NCI-H2081 treated with DMSO at 0.1 percent for 48 hours (cell line): ENCODE measurements at places on chromosomes 16 and 17.

DNA sequence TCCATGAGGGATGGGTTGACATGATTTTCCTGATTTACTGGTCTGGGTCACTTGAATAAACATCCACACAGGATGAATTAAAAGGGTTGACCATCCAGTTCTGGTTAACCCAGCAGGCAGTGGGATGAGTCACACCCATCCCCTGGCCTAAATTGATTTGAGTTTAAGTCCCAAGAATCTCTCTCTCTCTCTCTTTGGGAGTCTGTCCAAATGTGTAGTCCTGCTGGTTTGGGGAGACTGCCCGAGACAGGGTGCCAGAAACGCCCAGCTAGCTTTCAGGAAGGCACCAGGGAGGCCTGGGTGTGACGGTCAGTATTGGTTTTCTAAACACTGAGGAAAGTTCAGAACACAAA, 38.8 kb downstream of the SCPEP1 start:
- DNase-seq = no peak

GRCh38 chr17:74803388-74803930, 27.3 kb upstream of the NAT9 start:
- DNase-seq = no peak

- no peak for DNase-seq
These were observed 99.9 kb downstream of the ASIC2 start for GRCh38 chr17:33192951-33193911.

- no peak for DNase-seq
These were observed 37.9 kb upstream of the SLC38A10 start for GRCh38 chr17:81332914-81333528.

DNA sequence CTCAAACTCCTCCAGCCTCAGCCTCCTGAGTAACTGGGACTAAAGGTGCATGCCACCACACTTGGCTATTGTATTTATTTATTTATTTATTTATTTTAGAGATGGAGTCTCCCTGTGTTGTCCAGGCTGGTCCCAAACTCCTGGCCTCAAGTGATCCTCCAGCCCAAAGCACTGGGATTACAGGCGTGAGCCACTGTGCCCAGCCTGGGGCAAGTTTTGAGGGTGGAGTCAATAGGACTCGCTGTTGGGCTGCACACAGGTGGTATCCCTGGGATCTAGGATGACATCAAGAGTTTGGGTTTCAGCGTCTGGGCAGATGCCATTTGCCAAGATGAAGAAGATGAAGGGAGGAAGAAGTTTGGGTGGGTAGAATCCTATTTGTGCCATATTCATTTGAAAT, 213.9 kb downstream of the GSG1L start:
- DNase-seq = no peak

DNA sequence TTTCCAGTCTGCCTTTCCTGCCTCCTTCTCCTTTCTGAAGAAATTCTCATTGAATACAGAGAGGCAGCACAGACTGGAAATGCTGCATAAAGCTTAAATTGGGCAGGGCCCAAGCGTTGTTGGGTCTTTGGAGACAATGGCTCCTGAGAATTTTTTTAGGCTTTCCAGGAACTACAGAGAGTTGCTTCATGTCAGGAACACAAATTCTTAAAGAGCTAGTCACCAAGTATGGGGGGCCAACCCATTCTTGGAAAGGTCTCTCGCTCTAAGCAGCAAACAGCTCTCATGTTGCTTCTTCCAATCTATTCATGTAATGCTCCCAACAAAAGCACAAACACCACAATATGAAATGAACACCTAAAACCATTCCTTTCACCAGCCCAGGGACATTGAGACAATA, 6.9 kb downstream of the HNF1B start:
- no peak for DNase-seq

DNA sequence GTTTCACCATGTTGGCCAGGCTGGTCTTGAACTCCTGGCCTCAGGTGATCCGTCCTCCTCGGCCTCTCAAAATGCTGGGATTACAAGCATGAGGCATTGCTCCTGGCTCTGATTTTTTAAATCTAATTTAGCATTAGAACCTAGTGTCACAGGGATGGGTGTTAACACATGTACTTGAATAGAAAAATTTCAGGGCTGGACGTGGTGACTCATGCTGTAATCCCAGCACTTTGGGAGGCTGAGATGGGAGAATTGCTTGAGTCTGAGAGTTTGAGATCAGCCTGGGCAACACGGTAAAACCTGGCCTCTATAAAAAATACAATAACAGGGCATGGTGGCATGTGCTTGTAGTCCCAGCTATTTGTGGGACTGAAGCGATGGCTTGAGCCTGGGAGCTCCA, 6.0 kb upstream of the RNF135 start:
- DNase-seq = no peak

DNA sequence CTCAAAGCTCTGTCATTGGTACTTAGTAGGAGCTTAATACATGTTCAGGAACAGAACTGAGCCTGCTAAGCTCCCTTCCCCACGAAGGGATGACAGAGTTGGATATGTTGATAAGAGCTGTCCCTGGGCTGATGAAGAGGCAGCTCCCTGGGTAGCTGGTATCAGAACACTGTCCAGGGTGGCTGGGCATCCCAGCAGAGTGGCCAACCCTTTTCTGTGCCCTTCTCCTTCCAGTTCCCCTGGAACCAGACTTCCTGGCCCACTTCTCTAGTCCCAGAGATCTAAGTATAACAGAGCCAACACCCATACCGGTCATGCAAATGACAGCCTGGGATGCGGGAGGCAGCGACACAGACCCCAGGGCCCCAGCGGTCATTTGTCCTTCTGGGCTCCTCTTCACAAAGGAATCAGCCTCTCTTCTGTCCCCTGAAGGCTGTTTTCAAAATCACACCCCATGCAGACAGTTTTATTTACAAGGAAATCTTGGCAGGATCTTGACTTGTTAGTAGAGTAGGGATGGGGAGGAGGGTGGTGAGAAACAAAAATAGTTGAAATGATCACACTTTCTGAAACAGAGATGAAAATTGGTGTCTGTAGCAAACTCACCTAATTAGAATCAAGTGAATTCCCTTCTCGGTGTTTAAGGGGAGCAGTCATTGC, 1.4 kb upstream of the RHBDL3 start:
- DNase-seq = no peak

- no peak for DNase-seq
These were observed 11.7 kb downstream of the ATPAF2 start for GRCh38 chr17:18027280-18027679.

DNA sequence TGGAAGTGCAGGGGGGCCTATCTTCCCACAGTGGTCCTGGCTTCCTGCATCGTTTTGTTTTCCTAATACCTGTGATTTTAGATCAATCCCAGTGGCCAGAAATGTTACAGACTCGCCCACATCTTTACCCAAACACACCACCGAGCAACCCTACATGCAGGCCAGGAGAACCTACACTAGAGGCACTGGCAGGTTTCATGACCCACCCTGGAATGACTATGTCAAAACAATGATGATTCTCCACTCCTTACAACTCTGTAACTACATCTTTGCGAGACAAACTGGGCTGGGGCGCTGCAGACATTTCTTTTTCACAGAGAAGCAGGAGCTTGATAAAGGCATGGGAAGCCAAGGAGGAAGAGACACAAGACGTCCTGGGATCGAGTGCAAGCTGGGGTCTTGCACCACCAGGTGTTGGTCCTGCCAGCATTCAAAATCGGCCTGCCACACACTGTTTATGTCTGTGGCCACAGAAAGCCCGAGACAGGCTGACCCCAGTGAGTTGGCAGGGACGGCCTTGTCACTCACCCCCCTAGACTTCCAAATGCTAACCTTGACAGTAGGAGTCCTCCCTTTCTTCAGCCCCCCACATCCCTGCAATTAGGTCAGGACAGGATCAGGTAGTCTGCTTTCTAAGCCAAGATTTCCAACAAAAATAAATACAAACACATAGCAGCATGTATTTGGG, 32.5 kb downstream of the UBE2O start:
- no peak for DNase-seq

GRCh38 chr16:52953215-52953614, 99.5 kb downstream of the CHD9NB start:
- no peak for DNase-seq

GRCh38 chr17:17833658-17834357, 3.0 kb downstream of the SREBF1 start:
- no peak for DNase-seq

DNA sequence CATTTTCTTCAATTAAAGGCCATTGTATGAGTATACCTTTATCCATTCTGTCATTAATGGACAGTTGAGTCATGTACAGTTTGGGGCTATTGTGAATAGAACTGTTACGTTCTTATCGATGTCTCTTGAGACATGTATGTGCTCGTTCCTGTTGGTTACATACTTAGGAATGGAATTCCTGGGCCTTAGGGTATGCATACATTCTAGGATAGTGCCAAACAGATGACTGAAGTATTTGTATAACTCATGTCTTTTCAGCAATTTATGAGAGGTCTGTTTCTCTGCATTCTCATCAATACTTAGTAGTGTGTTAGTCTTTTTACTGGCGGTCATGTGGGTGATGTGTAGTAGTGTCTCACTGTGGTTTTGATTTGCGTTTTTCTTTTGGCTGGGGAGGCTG, 81.2 kb downstream of the USP22 start:
- no peak for DNase-seq

DNA sequence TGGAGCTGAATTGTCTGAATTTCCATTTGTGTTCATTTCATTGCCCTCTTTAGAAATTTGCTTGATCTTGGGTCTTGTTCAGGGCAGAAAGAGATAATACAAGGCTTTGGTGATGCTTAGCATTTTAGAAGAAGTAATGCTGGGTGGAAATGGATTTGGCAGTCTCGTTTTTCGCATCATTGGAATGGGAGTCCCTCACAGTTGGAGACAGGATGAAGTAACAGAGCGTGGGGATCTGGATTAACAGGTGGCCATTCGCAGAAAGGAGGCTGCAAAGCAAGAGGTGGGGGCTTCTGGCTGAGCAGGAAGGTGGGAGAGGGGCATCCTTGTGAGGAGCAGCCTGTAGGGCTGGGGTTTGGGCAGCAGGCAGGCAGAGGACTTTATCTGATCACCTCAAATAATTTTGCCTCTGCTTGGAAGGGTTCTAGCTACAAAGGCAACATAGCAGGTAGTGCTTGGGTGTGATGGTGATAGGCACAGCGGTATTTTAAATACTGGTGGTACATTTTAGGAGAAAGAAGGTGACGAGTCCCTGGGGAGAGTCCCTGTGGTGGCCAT, 17.0 kb downstream of the KSR1 start:
- no peak for DNase-seq

- no peak for DNase-seq
These were observed 472.4 kb downstream of the PMP22 start for GRCh38 chr17:14792746-14793145.

GRCh38 chr16:50329446-50330189, 39.2 kb downstream of the BRD7 start:
- DNase-seq = no peak

GRCh38 chr16:19607616-19608280, 52.2 kb downstream of the VPS35L start:
- no peak for DNase-seq

GRCh38 chr17:1181753-1182137, 2.0 kb upstream of the ABR start:
- no peak for DNase-seq

GRCh38 chr17:30323262-30323894, 10.5 kb downstream of the TMIGD1 start:
- no peak for DNase-seq

- no peak for DNase-seq
These were observed 8.7 kb downstream of the GRN start for GRCh38 chr17:44353672-44354331.
